ENCODE measurements at places on chromosomes 7 and 10. TPM values are rescaled to one million over a fixed set of nuclear protein-coding genes. Genes with fewer than 3 reads are reported as not detected.

The PPP1R17 gene
- total RNA-seq: 2.6 TPM

The GRM3 gene
- total RNA-seq: 1.5 TPM

The SPDYE5 gene
- total RNA-seq: not detected

The RSPH10B2 gene
- total RNA-seq: 0.44 TPM

GRCh38 chr7:159137906-159138305 lies 6.8 kb downstream of the VIPR2 start:
- no peak for DNase-seq

DNA sequence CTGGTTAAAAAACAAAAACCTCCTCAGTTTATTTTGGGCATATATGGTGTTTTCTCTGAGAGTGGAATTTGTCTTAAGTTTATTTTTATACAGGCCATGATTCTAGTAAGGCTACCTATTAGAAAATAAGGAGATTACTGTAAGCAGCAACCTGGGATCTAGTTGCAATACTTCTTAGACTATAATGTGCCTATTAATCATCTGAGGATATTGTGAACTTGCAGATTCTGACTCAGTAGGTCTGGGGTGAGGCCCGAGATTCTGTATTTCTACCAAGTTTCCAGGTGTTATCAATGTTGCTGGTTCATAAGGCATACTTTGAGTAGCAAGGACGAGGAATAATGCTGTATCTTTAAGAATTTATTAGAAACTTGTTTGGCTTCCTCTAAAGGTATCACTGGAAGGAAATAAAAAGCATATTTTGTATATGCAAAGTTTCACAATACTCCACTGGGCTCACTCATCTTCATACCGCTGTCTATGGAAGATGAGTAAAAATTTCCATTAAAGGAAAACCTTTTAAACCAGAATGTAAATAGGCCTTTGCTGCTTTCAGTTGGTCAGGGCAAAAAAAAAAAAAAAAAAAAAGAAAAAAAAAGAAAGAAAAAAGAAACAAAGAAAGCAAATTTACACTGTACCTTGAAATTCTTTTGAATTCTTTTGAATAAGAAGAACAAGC lies 105.8 kb downstream of the BMPER start:
- no peak for DNase-seq

DNA sequence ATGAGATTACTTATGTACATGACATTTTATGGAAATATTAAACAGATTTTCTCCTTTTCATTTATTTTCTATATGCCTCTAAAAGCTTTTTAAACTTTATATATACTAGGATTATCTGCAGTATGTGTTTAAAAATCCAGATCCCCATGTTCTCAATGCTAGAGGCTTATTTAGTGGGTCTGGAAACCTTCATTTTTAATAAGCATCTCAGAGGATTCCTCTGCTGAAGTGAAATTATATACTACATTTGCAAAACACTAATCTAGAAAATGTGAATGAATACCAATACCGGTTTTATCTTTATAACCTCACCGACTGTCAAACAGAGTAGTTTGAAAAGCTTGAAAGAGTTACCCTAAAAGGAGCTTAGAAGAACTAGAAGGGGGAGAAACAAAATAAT lies 863.8 kb upstream of the ZWINT start:
- DNase-seq: no peak

Measured in WTC11 (cell line).